ENCODE measurements at places on chromosomes 7 and 10. TPM values are rescaled to one million over a fixed set of nuclear protein-coding genes. Genes with fewer than 3 reads are reported as not detected.

GRCh38 chr7:28608237-28608656, 195.9 kb downstream of the CREB5 start:
- no peak for DNase-seq

DNA sequence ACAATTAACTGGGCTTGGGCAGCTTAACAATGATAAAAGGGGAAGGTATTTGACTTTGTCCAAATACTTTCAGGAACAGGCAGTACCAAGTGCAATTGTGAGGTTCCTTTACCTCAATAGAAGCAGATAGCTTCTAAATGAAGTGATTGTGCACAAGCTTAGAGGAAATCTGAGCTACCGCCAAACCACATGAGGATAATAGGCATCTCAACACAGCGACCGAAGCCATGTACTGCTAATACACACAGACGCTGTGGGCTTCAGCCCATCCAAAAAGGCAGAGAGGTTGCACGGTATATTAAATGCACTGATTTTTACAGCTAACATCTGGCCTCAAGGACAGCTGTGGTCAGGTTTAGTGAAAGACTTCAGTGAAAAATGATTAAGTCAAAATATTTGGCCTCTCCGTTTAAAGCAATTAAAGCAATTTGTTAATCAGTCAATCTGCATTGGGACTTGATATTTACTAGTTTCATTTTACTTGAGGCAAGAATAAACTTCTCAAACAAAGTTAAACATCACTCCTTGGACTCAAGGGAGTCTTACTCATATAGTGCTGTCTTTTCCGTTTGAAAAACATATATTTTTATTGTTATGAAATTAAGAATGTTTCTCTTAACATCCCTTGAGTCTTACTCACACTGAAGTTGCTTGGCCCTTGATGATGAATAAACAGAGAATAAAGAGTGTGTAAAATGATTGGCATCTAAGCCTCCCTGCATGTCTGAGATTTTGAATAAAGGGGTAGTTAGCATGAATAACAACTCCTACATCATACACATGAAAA, 306.3 kb downstream of the C7orf25 start:
- no peak for DNase-seq

GRCh38 chr10:22476601-22477321, 131.5 kb downstream of the SPAG6 start:
- DNase-seq = no peak

DNA sequence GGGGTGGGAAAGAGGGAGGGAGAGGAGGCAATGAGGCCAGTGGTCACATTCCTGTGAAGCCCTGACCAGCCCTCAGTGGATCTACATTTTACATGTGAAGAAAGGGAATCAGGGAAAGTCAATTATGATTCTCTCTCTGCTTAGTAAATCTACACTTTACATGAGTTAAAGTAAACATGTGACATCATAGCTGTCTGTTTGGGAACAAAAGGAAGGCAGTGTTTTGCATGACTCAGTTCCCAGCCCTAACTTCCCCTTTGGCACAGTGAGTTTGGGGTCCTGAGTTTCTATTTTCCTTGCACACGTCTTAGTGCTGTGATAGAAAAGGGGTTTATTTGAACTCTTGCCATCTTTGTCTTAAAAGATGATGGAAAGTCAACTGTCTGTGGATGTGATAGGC, 615.1 kb downstream of the SDK1 start:
- DNase-seq = no peak

DNA sequence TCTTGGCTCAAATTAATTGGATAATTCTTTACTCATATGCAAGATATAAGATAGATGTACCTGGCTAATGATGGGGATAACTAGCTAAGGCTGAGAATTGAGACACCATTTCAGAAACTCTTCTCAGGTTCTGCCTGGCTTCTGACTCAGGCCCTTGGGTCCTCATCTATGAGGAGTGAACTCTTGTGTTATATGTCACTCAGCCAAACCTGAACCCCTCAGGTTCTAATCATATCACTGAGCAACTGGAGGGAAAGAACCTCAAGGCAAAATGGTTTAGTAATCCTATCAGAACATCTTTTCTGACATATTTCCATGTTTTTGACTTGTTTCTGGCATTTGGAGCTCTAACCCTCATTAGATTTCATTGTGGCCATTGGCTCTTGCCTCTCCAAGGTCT, 100.4 kb downstream of the CPED1 start:
- no peak for DNase-seq

GRCh38 chr10:130992802-130993523, 318.6 kb downstream of the TCERG1L start:
- DNase-seq = peak; percentile 8

GRCh38 chr7:69776611-69777010, 178.3 kb downstream of the AUTS2 start:
- DNase-seq = no peak

DNA sequence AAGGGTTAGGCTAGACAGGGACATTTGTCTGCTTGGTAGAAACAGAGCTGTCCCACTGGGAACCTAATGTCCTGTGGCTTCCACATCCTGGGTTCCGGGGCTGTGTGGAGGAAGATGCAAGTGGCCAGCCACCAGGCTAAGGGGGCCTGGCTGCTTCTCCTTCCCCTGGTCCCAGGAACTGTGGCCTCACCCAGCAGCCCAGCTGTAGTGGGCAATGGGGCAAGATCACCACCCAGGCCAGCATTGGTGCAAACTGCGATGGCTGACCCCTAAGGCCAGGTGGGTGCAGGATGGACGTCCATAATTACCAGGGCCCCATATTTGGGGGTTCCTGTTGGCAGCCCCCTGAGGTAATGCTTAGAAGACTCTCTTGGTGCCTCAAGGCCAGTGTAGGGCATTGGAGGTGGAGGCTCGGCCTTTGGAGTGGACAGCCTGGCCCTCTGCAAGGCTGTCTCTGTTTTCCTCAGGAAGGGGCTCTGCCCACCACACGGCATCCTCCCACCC, 226.7 kb downstream of the TCF7L2 start:
- DNase-seq = no peak

The C10orf105 gene
- total RNA-seq = 0.33 TPM

The FRMD4A gene
- total RNA-seq = 0.35 TPM

The SNX10 gene
- 42.4 TPM for total RNA-seq

The RBP4 gene
- not detected for total RNA-seq

The FUOM gene
- total RNA-seq = 11.4 TPM

The GDF10 gene
- total RNA-seq = not detected

The ATOH7 gene
- total RNA-seq = not detected
